ENCODE measurements at places on chromosomes 12 and 14.

- DNase-seq, result no peak
Observed at GRCh38 chr14:94598816-94599655, 13.2 kb upstream of the SERPINA3 start.

- DNase-seq, result no peak
Observed at GRCh38 chr14:33068626-33069025, 129.9 kb downstream of the NPAS3 start.

GRCh38 chr12:119683413-119683812 lies 15.5 kb downstream of the PRKAB1 start:
- no peak for DNase-seq

- DNase-seq, result no peak
Observed at GRCh38 chr14:21309238-21309636, 29.4 kb downstream of the RPGRIP1 start.

GRCh38 chr12:114858388-114859146 lies 174.6 kb upstream of the TBX3 start:
- DNase-seq, result no peak

DNA sequence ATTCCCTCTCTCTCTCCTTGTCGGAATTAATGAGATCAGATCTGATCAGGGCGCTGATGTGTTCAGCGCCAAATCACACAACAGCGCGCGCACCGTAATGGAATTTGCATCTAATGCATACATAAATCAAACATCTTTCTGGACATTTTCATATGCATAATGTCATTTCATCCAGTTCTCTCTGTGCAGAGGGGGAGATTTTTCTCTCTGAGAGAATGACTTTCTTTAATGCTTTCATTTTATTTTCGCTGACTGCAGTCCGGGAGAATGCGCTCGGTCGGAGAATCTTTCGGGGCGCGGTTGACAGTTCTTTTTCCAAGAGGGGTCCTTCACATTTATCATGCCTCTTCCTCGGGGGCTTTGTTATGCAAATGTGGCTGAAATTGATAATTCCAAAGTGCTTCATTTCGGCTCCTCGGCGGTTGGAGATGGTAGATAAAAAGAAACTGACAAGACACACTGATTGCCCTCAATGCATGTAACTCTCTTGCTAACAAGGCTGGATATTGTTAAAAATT lies 615.9 kb downstream of the VRK1 start:
- DNase-seq, result no peak

DNA sequence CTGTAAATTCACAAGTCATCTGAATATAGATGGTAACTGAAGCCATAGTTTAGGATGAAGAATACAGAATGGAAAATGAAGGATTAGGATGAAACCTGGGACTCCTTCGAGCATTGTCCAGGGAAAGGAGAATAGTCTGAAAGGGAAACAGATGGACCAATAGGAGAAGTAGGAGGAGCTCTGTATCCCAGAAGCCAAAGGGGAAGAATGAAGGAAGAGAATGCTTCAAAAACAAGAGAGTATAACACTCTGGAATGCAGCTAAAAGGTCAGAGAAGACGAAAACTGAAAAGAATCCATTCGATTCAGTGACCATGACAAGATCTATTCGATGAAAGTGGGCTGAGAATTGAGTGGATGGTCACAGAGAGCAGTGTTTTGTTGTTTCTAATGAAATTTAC lies 1.0 kb downstream of the GMFB start:
- no peak for DNase-seq

- DNase-seq, result no peak
Observed at GRCh38 chr12:59491877-59492276, 104.0 kb upstream of the SLC16A7 start.

DNA sequence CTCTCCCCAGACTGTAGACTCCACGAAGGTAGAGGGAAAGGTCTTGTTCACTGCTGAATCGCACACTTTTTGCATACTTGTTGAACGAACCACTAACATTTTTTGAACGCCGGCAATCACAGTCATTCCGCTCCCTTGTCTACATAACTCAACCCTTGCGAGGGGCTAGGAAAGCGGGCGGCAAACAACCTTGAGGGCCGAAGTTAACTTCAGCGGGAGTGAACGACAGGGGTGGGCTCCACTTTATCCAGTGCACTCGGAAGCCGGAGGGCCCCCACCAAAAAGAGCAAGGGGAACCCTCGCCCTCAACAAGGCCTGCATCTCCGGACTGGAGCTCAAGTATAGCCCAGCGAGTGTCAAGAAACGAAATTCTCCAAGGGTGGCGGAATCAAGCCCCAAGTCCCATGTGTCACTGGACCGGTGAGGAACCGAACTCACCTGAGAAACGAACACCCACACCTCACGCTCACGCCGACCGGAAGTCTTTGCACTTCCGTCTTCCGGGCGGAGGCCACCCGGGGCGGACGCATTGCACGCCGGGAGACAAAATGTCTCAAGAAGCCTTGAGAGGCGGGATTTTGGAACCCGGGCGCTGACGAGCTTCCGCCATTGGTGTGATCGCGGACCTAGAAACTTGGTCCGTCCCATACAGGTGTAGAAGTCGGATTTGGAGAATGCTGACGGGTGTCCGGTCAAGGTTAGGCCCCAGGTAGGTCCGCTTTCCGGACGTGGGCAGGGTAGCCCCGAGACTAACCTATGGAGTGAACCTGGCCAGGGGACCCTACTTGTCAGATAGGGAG lies at the start of gene LLPH:
LLPH (minus strand) TSS at position 484 of the 800 bp plus-strand sequence. CDS start 1,644 bp downstream, outside the sequence.
- peak; percentile 94 for DNase-seq

DNA sequence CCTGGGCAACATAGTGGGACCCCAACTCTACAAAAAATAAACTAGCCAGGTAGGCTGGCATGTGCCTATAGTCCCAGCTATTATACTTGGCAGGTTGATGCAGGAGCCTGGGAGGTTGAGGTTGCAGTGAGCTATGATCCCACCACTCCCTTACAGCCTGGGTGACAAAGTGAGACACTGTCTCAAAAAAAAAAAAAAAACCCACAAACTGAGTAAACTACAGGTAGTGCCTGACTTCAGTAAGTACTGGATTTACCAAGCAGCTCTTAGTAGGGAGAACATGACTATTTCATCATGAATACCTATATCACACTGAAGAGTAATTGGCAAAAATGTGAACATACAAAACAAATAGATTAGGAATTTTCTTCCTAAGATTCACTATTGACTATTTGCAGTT lies 32.4 kb upstream of the AP4S1 start:
- DNase-seq, result no peak

DNA sequence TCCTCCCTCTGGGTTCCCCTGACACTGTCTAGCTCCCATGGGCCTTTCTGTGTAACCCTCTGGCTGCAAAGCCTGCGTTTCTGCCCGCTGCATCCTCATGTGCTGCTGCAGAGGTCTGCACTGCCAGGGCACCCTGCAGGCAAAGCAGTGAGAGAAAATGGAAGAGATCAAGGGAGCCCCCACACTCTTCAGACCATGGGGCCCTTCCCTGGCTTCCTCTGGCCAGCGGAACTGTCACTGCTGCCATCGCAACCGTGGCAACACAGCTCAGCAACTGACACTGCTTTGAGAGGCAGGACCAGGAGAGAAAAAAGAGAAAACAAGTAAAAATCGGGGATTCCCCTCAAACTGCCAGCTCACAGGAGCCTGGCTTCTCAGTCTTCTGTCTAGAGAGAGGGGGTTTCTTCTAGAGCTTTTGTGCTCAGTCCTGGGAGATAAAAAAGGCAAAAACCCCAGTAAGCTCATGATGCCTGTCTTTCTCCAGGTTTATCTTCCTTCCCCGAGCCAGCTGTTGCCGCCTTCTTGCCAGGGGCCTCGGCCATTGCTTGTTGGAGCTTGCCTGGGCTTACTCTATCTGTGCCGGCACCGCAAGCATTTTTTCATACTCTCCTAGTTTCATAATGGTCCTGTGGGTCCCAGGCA lies 38.9 kb downstream of the C14orf132 start:
- DNase-seq, result no peak

GRCh38 chr12:51531284-51531977 lies 59.6 kb upstream of the SCN8A start:
- no peak for DNase-seq

GRCh38 chr14:31994391-31995033 lies 82.6 kb upstream of the ARHGAP5 start:
- no peak for DNase-seq

DNA sequence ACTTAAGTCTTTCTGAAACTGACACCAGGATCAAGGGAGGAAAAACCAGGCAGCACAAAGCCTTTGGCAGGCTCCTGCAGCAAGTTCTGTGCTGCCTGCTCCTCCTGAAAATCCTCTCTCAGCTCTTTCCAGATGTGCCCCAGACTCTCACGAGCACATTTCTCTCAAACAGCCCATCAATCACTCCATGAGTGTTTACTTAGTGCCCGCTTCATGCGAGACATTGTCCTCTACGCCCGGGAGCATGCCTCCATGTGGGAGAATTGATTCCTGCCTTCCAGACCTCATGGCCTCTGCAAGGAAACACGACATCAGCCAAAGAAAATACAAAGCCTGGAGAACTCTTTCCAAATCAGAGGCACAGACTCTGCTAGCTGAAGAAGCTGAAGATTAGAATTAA lies 46.5 kb upstream of the TSPAN11 start:
- DNase-seq, result no peak

DNA sequence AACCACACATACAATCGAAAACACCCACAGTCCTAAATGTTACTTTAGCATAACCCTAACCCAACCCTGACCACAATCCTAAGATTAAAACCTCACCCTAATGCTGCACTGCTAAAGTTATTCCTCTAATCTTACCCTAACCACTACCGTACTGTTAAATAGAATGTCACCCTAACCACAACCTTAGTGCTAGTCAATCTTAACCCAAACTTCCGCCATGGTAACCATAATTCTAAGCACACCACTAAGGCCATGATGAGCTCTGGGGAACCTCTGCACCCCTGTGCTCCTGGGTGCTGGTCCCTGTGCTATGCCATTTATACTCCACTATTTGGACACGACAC lies 38.0 kb downstream of the LTBP2 start:
- DNase-seq, result peak; percentile 19

GRCh38 chr12:93072340-93072739 lies 143.2 kb upstream of the EEA1 start:
- DNase-seq, result no peak

DNA sequence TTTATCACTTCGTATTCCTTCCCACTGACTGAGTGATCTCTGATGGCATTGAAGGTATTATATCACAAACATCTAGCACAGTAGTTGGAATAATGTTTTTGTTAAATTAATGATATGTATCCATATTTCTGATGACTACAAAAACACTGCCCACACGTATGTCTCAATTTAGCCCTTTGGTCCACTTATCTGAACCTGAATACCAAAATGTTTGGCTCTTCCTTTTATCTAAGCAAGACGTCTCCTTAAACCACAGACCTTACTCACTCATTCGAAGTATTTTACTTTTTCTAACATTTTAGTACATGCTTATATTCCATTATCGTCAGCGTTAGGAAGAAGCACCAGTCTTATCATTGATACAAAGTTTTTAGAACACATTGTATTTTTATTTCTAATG lies 126.4 kb downstream of the PIK3C2G start:
- no peak for DNase-seq

DNA sequence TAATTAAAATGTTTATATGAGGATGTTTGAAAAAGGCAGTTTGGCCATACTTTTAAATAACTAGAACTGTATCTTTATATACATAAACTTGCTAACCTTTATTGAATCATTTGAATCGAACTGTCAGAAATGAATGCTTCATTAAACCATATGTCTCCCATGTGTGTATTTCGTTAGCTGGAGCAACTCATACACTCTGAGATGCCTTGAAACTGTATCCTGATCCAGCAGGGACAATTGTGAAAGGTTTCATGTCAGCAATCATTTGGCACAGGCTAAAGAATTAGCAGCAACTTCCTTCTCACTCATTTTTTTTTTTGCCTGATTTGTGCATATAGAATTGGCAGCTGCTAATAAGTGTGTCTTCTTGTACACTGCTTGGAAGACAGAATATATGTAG lies 109.9 kb downstream of the NAV3 start:
- DNase-seq, result no peak

- DNase-seq, result peak; percentile 5
Observed at GRCh38 chr14:23153851-23154796, 29.3 kb downstream of the SLC7A8 start.
